Activated naive CD4-positive, alpha-beta T cell treated with anti-CD3 and anti-CD28 coated beads for 36 hours (primary cell): ENCODE measurements at places on chromosomes 11 and 22. TPM values are rescaled to one million over a fixed set of nuclear protein-coding genes. Genes with fewer than 3 reads are reported as not detected.

The SLN gene
- total RNA-seq, result not detected

The OR51B4 gene
- not detected for total RNA-seq

The ARHGAP1 gene
- total RNA-seq, result 32.6 TPM

The LYVE1 gene
- not detected for total RNA-seq

The DSCAML1 gene
- total RNA-seq, result 0.17 TPM

The BTBD18 gene
- total RNA-seq, result not detected

The SPINDOC gene
- total RNA-seq, result 15.3 TPM

The TUB gene
- 0.67 TPM for total RNA-seq

The SLC1A2 gene
- total RNA-seq, result not detected

The GAS2L1 gene
- total RNA-seq, result 0.26 TPM

The CATSPERZ gene
- total RNA-seq, result 0.67 TPM

The MYO7A gene
- not detected for total RNA-seq

The C11orf52 gene
- not detected for total RNA-seq

- no peak overlapping the region for H3K4me3 ChIP-seq
- no peak overlapping the region for H3K27ac ChIP-seq
- H3K4me1 ChIP-seq, result no peaks in the 10 kb centered on the region
- H3K36me3 ChIP-seq, result no peaks in the 10 kb centered on the region
- no peak for DNase-seq
Observed at GRCh38 chr11:40140560-40140959, 1318.9 kb downstream of the LRRC4C start.

DNA sequence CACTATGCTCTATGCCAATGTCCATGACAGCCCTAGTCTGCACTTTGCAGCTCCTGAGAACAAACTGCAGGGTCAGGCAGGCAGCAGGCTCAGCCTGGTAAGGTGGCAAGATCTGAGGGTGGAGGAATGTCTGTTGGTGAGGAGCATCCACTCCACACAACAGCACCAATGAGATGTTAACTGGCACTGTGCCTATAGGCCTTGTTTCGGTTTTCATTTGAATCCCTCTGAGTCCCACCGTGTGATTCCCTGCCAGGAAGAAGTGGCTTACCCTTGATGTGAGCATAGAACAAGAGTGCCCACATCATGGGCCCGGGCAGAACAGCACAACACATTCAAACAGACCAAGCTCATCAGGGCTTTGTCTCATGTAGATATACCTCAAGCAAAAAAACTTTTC lies 44.1 kb upstream of the CHRM4 start:
- no peaks in the 10 kb centered on the region for H3K4me1 ChIP-seq
- H3K4me3 ChIP-seq, result no peak overlapping the region
- peaks cover 23% of the 10 kb centered on the region for H3K36me3 ChIP-seq
- H3K27me3 ChIP-seq, result no peaks in the 10 kb centered on the region

GRCh38 chr11:108199446-108200321 lies 22.8 kb downstream of the NPAT start:
- no peaks in the 10 kb centered on the region for H3K27me3 ChIP-seq
- peak; percentile 94 for DNase-seq
- peaks cover 47% of the 10 kb centered on the region for H3K36me3 ChIP-seq
- H3K27ac ChIP-seq, result peak overlapping the region; percentile 48
- peaks cover 86% of the 10 kb centered on the region for H3K4me1 ChIP-seq
- H3K4me3 ChIP-seq, result no peak overlapping the region

DNA sequence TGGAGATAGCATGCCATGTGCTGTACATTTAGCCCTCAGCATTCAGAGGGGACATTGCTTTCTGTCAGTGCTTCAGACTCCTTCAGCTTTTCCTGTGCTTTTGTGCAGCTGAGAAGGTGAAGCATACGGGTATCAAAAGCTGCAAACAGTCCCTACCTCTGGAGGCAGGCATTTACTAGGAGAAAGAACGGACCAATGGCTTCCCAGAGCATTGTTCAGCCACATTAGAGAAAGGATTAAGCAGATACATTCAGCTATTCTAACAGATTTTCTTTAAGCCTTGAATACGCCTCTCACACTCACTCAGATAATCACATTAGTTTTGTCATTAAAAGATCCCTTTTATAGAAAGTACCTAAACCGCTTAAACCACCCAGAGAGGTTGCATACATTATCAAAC lies 80.7 kb upstream of the FAM181B start:
- H3K27me3 ChIP-seq, result peaks cover 2% of the 10 kb centered on the region
- no peak overlapping the region for H3K27ac ChIP-seq
- no peak for DNase-seq

GRCh38 chr11:45924036-45924915 lies 1.8 kb downstream of the LARGE2 start:
- H3K27ac ChIP-seq, result no peak overlapping the region
- H3K4me1 ChIP-seq, result peaks cover 14% of the 10 kb centered on the region
- no peak for DNase-seq
- H3K36me3 ChIP-seq, result peaks cover 3% of the 10 kb centered on the region
- peak overlapping the region; percentile 31 for H3K4me3 ChIP-seq

GRCh38 chr22:24431309-24432034 lies 4.1 kb downstream of the ADORA2A start:
- no peaks in the 10 kb centered on the region for H3K27me3 ChIP-seq
- peaks cover 25% of the 10 kb centered on the region for H3K36me3 ChIP-seq
- H3K27ac ChIP-seq, result peak overlapping the region; percentile 87
- DNase-seq, result no peak
- peak overlapping the region; percentile 33 for H3K4me3 ChIP-seq

GRCh38 chr11:78150346-78150745 lies 10.9 kb upstream of the ALG8 start:
- H3K27me3 ChIP-seq, result no peaks in the 10 kb centered on the region
- H3K27ac ChIP-seq, result no peak overlapping the region
- no peak overlapping the region for H3K4me3 ChIP-seq
- no peaks in the 10 kb centered on the region for H3K36me3 ChIP-seq
- H3K4me1 ChIP-seq, result no peaks in the 10 kb centered on the region

- no peaks in the 10 kb centered on the region for H3K36me3 ChIP-seq
- no peaks in the 10 kb centered on the region for H3K4me1 ChIP-seq
- H3K27ac ChIP-seq, result no peak overlapping the region
Observed at GRCh38 chr11:72576661-72577060, 97.6 kb downstream of the PDE2A start.

GRCh38 chr11:12216671-12217374 lies 106.4 kb downstream of the MICAL2 start:
- DNase-seq, result no peak
- H3K4me1 ChIP-seq, result peaks cover 2% of the 10 kb centered on the region
- no peak overlapping the region for H3K27ac ChIP-seq
- peaks cover 19% of the 10 kb centered on the region for H3K36me3 ChIP-seq
- no peaks in the 10 kb centered on the region for H3K27me3 ChIP-seq

- peak; percentile 46 for DNase-seq
- H3K27ac ChIP-seq, result no peak overlapping the region
- no peaks in the 10 kb centered on the region for H3K36me3 ChIP-seq
- H3K27me3 ChIP-seq, result no peaks in the 10 kb centered on the region
Observed at GRCh38 chr11:34308049-34308912, 49.5 kb downstream of the ABTB2 start.

- H3K27ac ChIP-seq, result no peak overlapping the region
- H3K27me3 ChIP-seq, result no peaks in the 10 kb centered on the region
- H3K4me3 ChIP-seq, result no peak overlapping the region
- peak; percentile 10 for DNase-seq
- H3K36me3 ChIP-seq, result no peaks in the 10 kb centered on the region
Observed at GRCh38 chr22:41001722-41002122, 50.5 kb downstream of the RBX1 start.

GRCh38 chr11:17257196-17257595 lies 19.3 kb upstream of the NUCB2 start:
- DNase-seq, result no peak
- H3K36me3 ChIP-seq, result no peaks in the 10 kb centered on the region
- H3K27me3 ChIP-seq, result peaks cover under 1% of the 10 kb centered on the region

GRCh38 chr11:104328512-104328907 lies 164.6 kb upstream of the PDGFD start:
- H3K4me1 ChIP-seq, result no peaks in the 10 kb centered on the region
- H3K4me3 ChIP-seq, result no peak overlapping the region
- H3K36me3 ChIP-seq, result no peaks in the 10 kb centered on the region
- no peak for DNase-seq
- no peaks in the 10 kb centered on the region for H3K27me3 ChIP-seq

GRCh38 chr11:16883174-16883573 lies 131.0 kb downstream of the PLEKHA7 start:
- H3K4me3 ChIP-seq, result no peak overlapping the region
- H3K27me3 ChIP-seq, result no peaks in the 10 kb centered on the region
- no peak overlapping the region for H3K27ac ChIP-seq
- H3K36me3 ChIP-seq, result no peaks in the 10 kb centered on the region

- no peak overlapping the region for H3K4me3 ChIP-seq
- no peak overlapping the region for H3K27ac ChIP-seq
- no peaks in the 10 kb centered on the region for H3K36me3 ChIP-seq
- DNase-seq, result no peak
Observed at GRCh38 chr22:37552524-37553163, 7.6 kb upstream of the CDC42EP1 start.

DNA sequence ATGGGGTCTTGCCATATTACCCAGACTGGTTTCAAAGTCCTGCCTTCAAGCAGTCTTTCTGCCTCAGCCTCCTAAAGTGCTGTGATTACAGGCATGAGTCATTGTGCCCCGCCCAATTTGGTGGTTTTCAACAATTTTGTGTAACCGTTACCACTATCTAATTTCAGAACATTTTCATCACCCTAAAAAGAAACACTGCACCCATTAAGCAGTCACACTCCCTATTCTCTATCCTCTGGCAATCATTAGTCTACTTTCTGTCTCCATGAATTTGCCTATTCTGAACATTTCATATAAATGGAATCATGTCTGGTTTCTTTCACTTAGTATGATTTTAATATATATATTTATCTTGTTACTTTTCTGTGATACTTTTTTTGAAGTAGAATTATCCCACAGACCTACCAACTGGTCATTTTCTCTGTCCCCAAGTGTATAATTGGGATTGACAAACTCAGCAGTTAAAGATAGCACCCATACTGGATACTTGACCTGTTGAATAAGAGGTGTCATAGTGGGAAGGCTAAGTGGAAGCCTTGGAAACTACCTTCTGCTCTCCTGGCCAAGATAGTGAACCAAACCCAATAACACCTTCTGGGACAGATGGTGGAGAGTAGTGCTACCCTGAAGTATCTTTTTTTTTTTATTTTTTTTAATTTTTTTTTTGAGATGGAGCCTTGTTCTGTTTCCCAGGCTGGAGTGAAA lies 64.8 kb downstream of the STIM1 start:
- no peaks in the 10 kb centered on the region for H3K27me3 ChIP-seq
- peaks cover 61% of the 10 kb centered on the region for H3K4me1 ChIP-seq
- peaks cover 10% of the 10 kb centered on the region for H3K36me3 ChIP-seq
- H3K27ac ChIP-seq, result peak overlapping the region; percentile 74
- peak; percentile 93 for DNase-seq
- no peak overlapping the region for H3K4me3 ChIP-seq

DNA sequence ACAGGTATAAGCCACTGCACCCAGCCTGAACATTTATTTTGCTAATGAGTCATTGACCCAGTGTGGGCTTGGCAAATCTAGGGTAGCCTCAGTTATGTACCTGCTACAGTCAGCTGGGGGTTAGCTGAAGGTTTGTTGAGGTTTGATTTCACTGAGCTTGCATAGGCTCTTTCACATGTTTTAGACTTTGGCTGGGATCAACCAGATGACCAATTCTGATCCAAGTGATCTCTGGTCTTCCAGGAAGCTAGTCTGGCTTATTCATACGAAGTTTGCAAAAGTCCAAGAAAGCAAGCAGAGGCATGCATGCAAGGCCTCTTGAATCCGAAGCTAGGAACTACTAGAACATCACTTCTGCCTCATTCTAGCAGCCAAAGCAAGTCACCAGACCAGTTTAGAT lies 21.0 kb downstream of the SERPING1 start:
- no peak overlapping the region for H3K27ac ChIP-seq
- no peaks in the 10 kb centered on the region for H3K36me3 ChIP-seq
- no peak overlapping the region for H3K4me3 ChIP-seq
- H3K27me3 ChIP-seq, result peaks cover 5% of the 10 kb centered on the region

DNA sequence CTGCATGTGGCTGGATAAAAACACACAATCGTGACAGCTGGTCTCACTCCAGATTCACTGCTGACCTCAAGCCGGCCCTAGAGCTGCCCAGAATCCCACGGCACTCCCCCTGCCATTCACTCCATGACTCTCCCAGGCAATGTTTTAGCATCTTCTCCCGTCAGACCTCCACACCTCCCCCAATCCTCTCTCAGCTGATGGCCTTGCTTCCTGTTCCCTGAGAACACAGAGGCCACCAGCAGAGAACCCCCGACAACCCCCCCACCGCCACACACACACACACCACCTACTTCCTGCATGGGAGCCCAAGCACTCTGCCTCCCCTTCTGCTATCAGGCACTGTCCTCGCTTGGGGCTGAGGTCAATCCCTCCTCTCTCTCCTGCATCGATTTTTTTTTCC lies 9.3 kb downstream of the TNKS1BP1 start:
- no peak overlapping the region for H3K4me3 ChIP-seq
- no peak overlapping the region for H3K27ac ChIP-seq
- H3K27me3 ChIP-seq, result no peaks in the 10 kb centered on the region
- no peak for DNase-seq
- H3K4me1 ChIP-seq, result peaks cover 17% of the 10 kb centered on the region
- H3K36me3 ChIP-seq, result peaks cover 6% of the 10 kb centered on the region

DNA sequence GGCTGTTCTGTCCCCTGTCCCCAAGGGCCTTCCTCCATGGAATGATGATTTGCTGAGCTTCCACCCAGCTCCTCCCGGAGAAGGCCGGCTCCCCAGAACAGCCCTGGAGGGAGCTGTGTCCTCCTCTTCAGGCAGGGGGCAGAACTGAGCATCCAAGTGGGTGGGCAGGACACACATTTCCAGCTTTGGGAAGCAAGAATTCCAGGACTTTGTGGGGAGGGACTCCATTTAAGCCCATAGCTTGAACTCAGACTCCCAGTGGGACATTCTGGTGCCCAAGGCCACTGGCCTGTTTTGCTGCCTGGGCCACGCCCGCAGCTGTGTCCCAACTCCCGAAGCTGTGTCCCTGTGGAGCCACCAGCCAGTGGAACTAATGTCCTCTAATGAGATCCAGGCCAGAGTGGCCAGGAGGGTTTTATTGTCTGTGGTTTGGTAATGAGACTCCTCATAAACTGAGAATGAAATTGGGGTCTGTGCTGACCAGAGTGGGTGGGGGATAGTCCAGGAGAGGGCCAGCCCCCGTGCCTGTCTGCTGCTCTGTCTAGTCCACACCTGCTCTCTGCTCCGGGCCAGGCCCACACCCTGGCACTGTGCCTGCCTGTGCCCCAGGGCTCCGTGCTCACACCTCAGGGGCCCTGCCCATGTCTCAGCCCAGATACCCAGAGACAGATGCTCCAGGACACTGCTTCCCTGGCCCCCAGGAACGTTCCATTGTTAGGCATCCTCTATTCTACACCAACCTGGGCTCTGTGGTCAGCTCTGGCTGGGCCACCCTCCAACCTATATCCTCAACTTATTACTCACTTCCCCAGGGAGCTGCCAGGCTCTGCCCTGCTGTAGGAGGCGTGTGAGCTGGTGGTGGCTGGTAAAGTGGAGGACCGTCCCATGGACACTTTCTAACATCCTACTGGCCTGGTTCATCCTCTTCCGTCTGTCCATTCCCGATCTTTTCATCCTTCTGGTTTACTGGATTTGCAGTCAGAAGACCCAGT lies 7.6 kb downstream of the NECTIN1 start:
- H3K27me3 ChIP-seq, result no peaks in the 10 kb centered on the region
- no peaks in the 10 kb centered on the region for H3K36me3 ChIP-seq
- H3K27ac ChIP-seq, result no peak overlapping the region
- no peaks in the 10 kb centered on the region for H3K4me1 ChIP-seq
- DNase-seq, result peak; percentile 17
- H3K4me3 ChIP-seq, result no peak overlapping the region

- DNase-seq, result no peak
- no peaks in the 10 kb centered on the region for H3K36me3 ChIP-seq
- H3K4me1 ChIP-seq, result no peaks in the 10 kb centered on the region
- H3K27me3 ChIP-seq, result no peaks in the 10 kb centered on the region
- H3K4me3 ChIP-seq, result no peak overlapping the region
Observed at GRCh38 chr11:69394869-69395246, 86.6 kb upstream of the LINC01488 start.

GRCh38 chr11:132969892-132970291 lies 562.4 kb downstream of the OPCML start:
- no peaks in the 10 kb centered on the region for H3K36me3 ChIP-seq
- no peaks in the 10 kb centered on the region for H3K4me1 ChIP-seq
- H3K27ac ChIP-seq, result no peak overlapping the region
